ENCODE measurements at places on chromosomes 6 and 20.

DNA sequence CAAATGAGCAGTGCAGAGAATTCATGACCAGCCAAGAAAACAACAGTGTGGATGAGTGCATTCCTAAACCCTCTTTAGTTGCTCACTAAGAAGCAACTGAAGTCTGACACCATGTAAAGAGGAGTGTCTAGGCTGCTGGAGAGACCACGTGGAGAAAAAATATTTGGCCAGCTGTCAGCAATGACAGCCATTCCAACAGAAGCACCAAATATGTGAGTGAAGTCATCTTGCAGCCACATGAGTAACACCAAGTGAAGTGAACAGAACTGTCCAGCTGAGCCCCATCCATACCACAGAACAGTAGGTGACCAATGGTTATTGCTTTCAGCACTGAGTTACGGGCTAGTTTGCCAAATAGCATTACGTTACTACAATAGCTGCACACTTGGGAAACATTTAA lies 89.4 kb downstream of the TBXT start:
- H3K27me3 ChIP-seq, result no peaks in the 10 kb centered on the region
- H3K27ac ChIP-seq, result no peak overlapping the region
- H3K4me3 ChIP-seq, result no peak overlapping the region
- H3K36me3 ChIP-seq, result no peaks in the 10 kb centered on the region
- no peak for DNase-seq

DNA sequence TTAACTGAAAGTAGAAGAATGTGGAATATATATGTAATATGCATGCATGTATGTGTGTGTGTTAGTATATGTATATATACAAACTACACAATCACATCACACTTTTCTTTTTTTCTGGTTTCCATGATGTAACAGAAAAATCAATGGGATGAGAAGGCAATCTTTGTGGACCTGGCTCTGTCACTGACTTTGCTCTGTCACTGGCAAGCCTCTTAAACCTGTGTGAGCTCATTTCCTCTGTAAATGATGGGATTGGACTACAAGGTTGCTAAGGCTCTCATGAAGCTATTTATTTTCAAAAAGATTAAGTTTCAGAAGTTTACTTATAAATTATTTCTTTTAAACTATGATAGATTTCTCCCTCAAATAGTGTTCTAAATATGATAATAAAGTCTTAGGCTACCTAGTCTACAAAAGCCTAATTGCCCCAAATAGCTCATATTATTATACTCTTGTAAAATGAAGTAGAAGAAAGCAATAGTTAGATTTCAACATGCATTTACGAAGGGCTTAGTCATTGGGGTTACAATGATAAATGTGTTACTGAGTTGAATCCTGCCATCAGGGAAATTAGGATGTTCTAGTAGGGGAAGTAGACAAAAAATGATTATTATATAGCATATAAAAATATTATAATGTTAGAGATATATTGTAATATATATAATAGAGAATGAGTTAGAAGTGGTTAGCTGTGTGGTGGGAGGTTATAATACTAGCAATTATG lies 129.3 kb downstream of the AFG1L start:
- H3K36me3 ChIP-seq, result no peaks in the 10 kb centered on the region
- H3K4me3 ChIP-seq, result no peak overlapping the region
- DNase-seq, result no peak
- H3K27me3 ChIP-seq, result peaks cover 15% of the 10 kb centered on the region
- no peaks in the 10 kb centered on the region for H3K4me1 ChIP-seq

GRCh38 chr20:40284611-40285010 lies 404.4 kb downstream of the MAFB start:
- H3K36me3 ChIP-seq, result no peaks in the 10 kb centered on the region
- DNase-seq, result no peak
- H3K4me3 ChIP-seq, result no peak overlapping the region
- no peak overlapping the region for H3K27ac ChIP-seq
- no peaks in the 10 kb centered on the region for H3K27me3 ChIP-seq

DNA sequence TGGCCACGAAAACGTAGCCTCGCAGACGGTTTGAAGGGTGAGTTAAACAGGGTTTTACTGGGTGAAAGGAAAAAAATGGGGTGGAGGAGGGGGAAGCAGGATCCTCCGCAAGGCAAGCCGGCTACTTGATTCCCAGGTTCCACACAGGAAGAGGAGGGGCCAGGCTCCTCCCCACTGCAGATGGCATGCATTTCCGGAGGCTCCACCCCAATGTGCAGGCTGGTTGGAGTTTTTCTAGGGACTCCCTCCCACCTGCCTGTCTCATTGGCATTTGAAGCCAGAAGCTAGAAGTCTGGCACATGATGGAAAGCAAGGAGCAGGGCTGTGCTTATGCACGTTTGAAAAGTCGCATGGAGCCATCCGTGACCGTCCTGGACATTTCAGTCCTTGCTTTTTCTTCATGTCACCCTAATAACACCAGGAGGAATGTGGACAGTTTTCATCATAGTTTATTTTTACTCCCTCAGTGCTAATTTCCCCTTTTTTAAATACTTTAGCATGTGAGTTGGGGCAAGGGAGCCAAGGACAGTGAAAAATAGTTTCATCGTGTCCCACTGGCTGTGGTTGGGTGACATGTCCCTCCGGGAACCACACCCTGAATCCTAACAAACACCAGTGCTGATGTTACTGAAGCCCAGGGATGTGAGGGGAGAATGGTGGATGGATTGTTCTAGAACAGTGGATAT lies 100.1 kb upstream of the INSM1 start:
- peaks cover 3% of the 10 kb centered on the region for H3K27me3 ChIP-seq
- H3K4me3 ChIP-seq, result no peak overlapping the region
- no peak overlapping the region for H3K27ac ChIP-seq
- no peaks in the 10 kb centered on the region for H3K36me3 ChIP-seq

DNA sequence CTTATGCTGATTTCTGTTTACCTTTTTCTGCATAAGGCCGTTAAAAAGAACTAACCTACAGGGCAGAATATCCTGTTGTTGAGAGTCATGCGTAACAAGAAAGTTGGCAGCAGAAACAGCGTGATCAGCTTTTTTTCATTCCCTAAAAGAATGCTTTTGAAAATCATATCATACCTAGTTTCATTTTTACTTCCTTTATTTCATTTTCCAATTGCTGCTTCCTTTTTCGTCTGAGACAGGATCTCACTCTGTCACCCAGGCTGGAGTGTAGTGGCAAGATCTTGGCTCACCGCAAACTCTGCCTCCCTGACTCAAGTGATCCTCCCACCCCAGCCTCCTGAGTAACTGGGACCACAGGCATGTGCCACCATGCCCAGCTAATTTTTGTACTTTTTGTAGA lies 4.1 kb downstream of the CALHM6 start:
- no peak overlapping the region for H3K27ac ChIP-seq
- peaks cover 50% of the 10 kb centered on the region for H3K4me1 ChIP-seq
- peaks cover 36% of the 10 kb centered on the region for H3K27me3 ChIP-seq
- no peak for DNase-seq
- H3K4me3 ChIP-seq, result no peak overlapping the region

Measured in activated CD4-positive, alpha-beta memory T cell treated with anti-CD3 and anti-CD28 coated beads, Interleukin-2, amount 10 ng/mL, durations not matched to agents 7 days and 5 days (primary cell).